ENCODE measurements at places on chromosomes 16 and 17.
A peak's percentile ranks its signal among the peaks of the same experiment; 100 is the strongest.

DNA sequence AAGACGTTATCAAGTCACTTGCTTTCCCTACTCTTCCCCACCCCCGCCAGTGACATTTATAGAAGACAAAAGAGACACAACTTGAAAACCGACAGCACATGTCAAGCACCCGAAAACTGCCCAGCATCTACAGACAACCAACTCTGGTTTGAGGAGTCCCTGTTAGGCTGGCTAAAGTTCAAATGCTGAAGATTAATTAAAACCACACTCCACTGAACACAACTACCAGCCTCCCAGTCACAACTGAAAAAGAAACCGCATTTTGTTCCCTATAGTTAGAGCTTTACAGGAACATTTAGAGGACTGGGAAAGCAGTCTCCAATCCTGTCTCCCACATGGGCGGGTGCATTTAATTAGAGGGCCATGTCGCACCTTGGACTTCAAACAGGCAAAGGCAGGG lies 73.0 kb upstream of the COX10 start:
- DNase-seq, result no peak

- DNase-seq, result no peak
These were observed 7.5 kb upstream of the DNAJA2 start for GRCh38 chr16:46980926-46981325.

GRCh38 chr17:75313941-75314551 lies 24.8 kb upstream of the SLC25A19 start:
- DNase-seq, result no peak

DNA sequence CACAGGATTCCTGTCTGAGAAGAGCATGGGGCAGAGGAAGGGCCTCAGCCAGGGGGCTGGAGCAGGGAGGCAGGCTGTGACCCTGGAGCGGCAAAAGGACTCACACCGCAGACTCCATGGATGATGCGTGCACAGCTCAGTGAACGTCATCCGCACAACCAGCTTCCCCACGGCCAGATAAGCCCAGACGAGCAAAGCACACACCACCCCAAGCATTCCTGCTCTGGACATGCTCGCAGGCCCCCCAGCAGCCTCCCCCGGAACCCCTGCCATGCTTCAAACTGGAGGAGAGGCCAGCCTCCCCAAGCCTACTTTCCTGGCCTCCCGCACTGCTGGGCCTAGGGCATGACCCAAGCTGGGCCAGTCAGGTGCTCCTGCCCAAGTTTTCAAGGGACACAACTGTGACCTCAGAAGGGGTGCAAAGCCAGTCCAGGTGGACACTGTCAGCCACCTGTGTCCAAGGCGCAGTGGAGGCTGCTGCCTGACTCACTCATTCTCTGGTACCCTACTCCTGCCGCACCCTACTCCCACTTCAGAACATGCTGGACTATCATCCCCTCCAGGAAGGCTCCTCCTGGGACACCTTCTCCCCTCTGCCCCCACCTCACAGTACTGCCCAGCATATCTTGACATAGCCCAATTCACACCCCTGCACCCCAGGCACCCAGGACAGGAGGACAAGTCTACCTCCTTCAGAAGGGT lies 4.8 kb downstream of the BCAR1 start:
- DNase-seq, result no peak

DNA sequence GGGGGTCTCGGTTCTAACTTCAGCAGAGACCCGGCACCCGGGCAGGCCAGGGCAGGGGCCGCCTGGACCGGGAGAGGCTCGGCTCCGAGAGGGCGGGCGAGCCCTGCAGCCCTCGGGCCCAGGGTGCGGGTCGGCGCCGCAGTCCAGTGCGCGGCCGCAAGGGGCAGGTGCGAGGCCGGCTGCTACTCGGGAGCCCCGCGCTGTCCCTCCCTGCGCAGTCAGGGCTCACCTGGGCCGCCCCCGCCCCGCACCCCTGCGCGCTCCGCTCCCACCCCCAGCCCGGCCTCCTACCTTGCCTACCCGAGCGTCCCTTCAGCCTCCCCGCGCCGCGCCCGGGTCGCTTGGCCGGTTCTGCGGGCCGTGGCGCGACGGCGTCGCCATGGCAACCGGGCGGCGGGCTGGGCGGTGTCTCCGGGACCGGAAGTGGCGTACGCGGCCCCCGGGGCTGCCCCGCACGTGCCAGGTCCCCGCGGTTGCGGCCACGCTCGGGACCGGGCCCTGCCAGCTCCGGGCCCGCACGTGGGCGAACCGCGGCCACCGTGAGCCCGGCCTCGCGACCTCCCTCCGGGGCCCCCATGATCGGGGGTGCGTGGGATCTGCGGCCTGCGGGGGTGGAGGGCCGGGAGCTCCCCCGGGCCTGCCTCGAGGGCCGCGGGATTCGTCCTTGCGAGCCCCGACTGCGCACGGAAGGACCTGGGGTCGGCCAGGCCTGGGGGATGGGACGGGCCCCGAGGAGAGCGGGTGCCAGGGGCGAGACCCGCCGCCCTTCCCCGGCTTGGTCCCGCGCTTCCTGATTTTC lies at the start of gene CYB561:
Gene CYB561, minus strand, starts transcription at position 353 of the 799 bp plus-strand sequence. CDS start 8,759 bp downstream, outside the sequence.
- peak; percentile 62 for DNase-seq

- DNase-seq, result no peak
These were observed 9.6 kb downstream of the JPT2 start for GRCh38 chr16:1687427-1688316.

- no peak for DNase-seq
These were observed 47.5 kb downstream of the FOXL1 start for GRCh38 chr16:86625821-86626220.

- no peak for DNase-seq
These were observed 165.0 kb upstream of the RBFOX1 start for GRCh38 chr16:7167626-7168025.

DNA sequence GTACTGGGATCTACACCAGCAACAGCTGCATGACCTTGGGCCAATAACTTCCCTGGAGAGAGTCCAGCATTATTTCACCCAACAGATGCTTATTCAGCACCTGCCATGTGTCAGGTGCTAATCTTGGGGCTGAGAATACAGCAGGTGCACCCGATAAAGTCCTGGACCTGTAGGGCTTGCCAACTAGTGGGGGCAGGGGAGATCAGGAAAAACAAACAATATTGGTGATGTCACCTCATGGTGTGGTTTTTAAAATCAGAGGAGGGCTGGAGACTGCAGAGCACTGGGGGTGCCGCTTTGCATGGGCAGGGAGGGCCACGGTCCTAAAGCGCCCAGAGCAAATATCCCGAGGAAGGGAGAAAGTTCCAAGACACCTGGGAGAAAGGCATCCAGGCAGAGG lies 218.8 kb downstream of the C16orf95 start:
- DNase-seq, result no peak

DNA sequence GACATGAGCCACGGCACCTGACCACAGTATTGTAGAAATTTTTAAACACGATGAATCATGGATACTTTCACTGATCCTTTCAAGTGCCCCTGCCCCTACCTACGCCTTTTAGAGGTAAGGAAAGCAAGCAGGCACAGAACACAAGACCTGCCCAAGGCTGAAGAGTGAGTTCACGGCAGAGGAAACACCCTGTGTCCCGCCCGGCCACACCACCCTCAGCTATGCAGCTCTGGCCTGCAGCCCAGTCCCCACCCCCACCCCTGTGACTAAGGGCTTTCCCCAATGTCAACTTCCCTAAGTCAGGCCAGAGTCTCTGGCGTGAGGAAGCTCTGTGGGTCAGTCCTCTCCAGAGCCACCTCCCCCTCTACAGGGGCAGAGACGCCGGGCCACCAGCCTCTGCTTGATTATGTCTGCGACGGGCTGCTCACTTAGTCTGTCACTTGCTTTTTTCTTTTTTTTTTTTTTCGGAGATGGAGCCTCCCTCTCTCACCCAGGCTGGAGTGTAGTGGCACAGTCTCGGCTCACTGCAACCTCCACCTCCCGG lies 8.4 kb downstream of the SLC16A5 start:
- no peak for DNase-seq

GRCh38 chr16:27334192-27334764 lies 20.5 kb downstream of the IL4R start:
- DNase-seq, result no peak

DNA sequence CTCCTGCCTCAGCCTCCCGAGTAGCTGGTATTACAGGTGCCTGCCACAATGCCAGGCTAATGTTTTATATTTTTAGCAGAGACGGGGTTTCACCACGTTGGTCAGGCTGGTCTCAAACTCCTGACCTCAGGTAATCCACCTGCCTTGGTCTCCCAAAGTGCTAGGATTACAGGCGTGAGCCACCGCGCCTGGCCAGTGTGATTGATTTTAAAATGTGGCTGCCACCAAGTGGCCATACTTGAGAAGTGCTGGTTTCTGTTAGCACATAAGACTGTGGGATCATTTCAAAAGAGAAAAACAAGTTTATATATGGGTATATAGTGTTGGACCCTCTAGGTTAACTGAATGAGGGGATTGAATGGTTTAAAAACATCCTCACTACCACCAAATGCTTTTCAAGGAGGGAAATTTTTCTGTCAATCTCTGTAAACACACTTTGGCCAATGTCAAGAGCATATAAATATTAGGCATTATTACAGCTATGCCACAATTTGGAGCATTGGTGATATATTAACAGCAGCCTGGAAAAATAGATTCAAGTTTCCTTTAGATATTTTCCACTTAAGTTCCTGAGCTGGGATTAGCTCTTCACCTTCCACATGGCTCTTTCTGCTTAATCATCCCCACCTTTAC lies 13.5 kb upstream of the DHRS13 start:
- no peak for DNase-seq

- DNase-seq, result no peak
These were observed 241.8 kb downstream of the RBFOX3 start for GRCh38 chr17:79369001-79369400.

- DNase-seq, result no peak
These were observed 596 bp downstream of the OR1F1 start for GRCh38 chr16:3188675-3188924.

DNA sequence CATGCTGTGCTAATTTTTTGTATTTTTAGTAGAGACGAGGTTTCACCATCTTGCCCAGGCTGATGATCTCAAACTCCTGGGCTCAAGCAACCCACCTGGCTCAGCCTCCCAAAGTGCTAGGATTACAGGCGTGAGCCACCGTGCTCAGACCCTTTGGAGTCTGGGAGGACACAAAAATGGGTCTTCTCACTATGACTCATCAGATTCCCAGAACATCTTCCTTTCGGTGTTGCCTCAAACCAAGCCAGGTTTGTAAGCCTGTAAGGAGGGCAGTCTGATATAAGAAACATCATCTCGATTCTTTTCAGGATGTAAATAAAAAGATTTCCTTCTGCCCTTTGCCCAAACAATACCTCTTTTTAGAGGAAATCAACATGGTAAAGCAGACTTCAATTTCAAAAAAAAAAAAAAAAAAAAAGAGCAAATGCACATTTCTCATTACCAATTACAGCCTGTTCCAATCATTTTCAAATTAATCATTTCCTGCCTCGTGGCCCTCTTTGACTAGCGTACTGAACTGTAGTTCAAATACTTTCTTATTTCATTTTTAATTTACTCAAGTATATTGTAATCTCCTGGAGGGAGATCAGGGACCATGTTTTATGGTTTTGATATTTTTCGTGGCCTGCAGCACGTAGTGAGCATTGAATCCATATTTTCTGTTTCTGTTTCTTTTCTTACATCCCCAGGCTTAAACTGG lies 409.6 kb downstream of the GRIN2A start:
- DNase-seq, result no peak

- DNase-seq, result no peak
These were observed 152.7 kb upstream of the NOL11 start for GRCh38 chr17:67565068-67565467.

DNA sequence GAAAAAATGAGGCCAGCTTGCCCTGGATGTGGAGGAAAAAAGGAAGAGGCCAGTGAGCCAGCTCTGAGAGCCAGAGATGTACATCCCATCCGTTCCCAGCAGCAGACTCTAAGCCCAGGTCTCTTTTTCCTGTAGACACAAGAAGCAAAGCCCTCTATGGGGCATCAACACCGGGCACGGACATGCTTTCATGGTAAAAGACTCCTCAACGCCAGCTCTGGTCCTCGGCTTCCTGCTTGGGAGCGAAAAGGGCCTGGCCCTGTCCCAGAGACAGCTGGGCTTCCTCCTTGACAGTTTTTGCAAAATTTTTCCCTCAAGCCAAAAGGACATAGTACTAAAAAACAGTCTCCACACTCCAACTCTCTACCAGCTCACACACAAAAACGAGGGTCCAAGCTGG lies 27.1 kb downstream of the PELP1 start:
- DNase-seq, result no peak

- DNase-seq, result no peak
These were observed 732.0 kb upstream of the KIF2B start for GRCh38 chr17:53090770-53091169.

GRCh38 chr16:53457670-53458069 lies 23.4 kb downstream of the RBL2 start:
- peak; percentile 79 for DNase-seq

GRCh38 chr17:62827746-62828485 lies 19.8 kb upstream of the MARCHF10 start:
- no peak for DNase-seq

DNA sequence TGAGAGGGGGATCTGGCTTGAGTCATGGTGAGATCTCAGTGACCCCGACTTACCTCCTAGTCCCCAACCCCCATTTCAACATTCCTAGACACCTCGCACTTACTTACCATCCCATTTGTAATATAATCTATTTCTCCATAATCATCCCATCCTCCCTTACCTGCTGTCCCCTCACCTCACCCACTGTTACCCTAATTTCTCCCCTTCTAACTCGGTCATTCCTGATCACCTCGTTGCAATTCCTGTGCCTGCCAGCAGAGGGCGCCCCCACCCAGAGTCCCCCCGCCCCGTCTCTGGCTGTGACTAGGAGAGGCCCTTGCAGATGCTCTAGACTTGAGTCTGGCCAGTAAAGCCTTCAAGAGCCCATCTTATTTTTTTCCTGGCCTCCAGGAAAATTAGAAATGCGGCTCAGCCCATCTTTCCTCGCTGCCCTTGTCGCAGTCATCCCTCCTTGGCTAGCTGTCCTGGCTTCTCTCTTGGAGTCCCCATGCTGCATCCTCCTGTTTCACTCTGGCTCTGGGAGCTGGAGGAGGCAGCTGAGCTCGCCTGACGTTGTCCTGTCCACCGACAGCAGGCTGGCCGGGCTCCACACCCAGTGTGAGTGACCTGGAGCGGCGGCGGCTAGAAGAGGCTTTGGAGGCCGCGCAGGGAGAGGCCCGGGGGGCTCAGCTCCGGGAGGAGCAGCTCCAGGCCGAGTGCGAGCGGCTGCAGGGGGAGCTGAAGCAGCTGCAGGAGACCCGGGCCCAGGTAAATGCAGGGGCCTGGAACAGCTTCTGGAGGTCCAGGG lies 5.0 kb downstream of the TBKBP1 start:
- peak; percentile 48 for DNase-seq

DNA sequence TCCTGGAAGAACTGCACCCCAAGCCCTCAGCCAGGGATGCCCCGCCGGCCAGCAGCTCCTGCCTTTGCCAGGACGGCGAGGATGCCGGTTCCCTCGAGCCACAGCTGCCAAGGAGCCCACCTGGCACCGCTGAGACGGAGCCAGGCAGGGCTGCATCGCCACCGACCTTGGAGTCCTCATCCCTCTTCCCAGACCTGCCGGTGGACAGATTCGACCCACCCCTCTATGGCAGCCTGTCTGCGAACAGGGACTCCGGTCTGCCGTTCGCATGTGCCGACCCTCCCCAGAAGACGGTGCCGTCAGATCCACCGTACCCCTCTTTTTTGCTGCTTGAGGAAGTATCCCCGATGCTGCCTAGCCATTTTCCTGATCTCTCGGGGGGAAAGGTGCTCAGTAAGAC lies 21.4 kb upstream of the ZFPM1 start:
- no peak for DNase-seq

GRCh38 chr17:82800885-82801284 lies 38.9 kb downstream of the ZNF750 start:
- DNase-seq, result no peak

- no peak for DNase-seq
These were observed 8.0 kb upstream of the STX4 start for GRCh38 chr16:31025339-31025738.

Data from T-helper 2 cell treated with Interferon-gamma antibody and Interleukin-4, amounts not matched to agents 5 μg/mL and 100 μg/mL, for 36 hours (primary cell).